ENCODE measurements at places on chromosomes 16 and 17. TPM values are rescaled to one million over a fixed set of nuclear protein-coding genes. Genes with fewer than 3 reads are reported as not detected.
A peak's percentile ranks its signal among the peaks of the same experiment; 100 is the strongest.

DNA sequence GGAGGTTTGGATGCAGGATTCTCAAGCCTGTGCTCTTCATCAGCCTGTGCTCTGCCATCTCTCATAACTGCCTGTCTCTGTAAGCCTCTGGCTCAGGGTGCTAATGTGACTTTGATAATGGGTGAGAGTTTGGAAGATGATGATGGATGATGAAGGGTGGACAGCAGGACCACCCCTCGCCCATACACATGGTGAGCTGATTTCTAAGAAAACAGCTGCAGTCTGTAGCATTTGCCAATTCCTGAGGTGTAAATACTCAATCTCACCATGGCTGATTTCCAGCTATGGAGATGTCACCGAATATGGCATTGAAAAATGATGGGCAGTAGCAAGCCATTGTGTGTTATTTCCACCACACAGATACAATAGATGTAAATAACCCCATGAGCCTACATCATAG, 74.2 kb downstream of the ARSG start:
- no peak for DNase-seq

Gene ARL5C
- not detected for total RNA-seq

GRCh38 chr16:20611350-20611902, 35.3 kb upstream of the ACSM2B start:
- DNase-seq, result no peak

DNA sequence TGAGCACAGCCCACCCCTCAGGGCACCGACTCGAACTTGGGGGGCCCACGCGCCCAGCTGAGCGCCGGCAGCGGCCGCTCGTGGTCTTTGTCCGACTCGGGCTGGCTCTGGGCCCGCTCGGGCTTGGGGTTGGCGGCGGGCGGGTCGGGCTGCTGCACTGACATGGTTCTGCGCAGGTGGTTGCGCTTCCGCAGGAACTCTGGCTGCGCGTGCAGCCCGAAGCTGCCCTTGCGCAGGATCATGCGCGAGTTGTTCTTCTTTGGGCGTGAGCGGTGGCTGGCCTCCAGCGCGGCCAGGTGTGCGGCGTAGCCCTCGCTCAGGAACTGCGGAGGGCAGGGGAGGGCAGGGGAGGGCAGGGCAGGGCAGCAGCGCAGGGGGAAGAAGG, 11.1 kb downstream of the PIMREG start:
- DNase-seq, result no peak

DNA sequence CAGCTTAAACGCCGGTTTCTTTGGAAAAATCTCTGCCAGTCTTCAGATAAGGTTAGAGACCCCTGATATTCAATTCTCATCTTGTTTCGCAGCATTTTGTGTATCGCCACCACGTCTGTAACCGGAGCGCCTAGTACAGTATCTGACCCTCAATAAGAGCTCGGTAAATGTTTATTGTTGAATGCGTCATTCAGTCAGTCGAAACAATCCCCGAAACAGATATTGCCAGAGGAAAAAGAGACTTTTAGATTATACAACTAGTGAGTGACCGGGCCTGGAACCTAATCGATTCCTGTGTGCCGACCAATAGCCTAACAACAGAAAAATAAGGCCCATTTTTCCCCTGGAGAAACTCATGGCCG, 626 bp downstream of the PELP1 start:
- DNase-seq, result no peak

Gene ASGR1
- 0.21 TPM for total RNA-seq

DNA sequence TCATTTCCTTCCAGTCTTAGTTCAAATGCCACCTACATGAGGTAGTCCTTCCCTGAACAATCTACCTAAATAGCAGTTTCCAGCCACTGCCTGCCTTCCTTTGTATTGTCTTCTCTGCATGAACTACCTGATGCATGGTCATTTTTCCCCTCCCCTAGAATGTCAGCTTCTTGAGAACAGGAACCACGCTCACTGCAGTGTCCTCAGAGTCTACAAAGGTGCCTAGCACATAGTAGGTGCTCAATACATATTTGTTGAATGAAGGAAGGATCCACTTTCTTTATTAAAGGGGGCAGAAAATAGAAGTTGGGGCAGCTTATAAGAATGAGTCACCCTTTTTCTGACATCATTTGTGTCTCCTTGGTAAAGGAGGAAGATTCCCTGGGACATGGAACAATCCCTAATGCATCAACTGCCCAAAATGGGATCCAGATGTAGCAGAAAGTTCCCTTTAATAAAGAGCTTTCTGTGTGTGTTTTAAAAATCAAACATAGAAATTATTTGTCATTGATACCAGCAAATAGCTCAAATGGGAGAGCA, 4.4 kb upstream of the CYLD start:
- DNase-seq, result no peak

DNA sequence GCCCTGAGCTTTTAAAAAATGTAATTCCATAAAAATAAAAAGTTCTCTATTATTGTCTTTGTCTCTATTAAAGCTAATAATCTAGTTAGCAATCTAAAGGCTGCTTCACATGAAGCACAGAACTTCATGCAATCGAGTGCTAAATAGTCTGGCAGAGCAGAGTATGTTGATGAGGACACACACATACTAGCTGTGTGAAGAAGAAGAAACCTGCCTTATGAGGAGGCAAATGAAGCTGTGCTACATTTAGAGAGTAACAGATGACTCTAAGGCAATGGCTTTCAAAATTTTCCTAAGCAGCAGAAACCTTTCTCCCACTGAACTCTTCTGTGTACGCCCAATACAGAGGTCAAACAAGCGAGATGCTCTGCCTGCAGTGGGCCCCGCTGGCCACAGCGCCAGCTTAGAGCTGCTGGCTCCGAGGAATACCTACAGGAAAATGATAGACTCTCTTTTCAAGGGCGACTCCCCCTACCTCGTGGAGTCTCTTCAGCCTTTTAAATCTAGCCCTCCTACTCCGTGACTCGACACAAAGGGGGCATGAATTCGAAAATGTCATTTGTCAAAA, 39.2 kb downstream of the GNA13 start:
- no peak for DNase-seq

- DNase-seq, result no peak
These were observed 11.6 kb downstream of the MYO19 start for GRCh38 chr17:36523113-36523512.

DNA sequence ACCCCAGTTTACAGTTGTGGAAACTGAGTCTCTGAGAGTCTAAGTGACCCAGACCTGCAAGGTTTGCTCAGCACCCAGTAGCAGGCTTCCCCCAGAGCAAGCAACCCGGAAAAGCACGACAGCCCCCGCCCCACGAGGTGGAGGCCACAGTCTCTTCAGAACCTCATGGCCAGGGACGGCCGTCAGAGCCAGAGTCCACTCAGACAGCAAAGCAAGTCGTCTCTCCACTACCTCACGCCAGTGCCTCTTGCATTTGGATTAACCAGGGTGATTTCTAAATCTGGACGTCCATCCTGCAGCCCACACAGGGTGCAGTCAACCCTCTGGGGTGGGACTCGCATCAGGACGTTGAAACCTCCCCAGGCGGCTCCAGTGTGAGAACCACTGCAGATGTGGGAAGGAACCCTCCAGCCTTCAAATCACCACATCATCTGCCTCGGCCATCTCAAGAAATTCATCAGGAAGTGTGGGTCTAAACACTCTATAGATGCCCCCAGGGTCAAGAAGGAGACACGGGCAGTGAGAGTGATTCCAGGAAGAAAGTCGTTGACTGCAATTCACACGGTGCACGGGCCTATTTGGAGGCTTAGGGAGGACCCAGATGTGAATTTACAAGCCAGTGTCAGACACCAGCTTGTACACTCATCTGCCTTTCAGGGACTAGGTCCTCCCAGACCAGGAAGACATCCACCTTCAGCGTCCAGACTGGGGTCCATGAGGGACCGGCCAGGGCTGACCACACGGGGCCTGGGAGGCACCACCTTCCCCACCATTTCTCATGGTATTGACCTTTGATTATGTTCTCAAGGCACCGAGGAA, 20.2 kb upstream of the RBFOX3 start:
- no peak for DNase-seq

GRCh38 chr17:44220213-44221083, 973 bp upstream of the UBTF start:
- DNase-seq, result peak; percentile 34

DNA sequence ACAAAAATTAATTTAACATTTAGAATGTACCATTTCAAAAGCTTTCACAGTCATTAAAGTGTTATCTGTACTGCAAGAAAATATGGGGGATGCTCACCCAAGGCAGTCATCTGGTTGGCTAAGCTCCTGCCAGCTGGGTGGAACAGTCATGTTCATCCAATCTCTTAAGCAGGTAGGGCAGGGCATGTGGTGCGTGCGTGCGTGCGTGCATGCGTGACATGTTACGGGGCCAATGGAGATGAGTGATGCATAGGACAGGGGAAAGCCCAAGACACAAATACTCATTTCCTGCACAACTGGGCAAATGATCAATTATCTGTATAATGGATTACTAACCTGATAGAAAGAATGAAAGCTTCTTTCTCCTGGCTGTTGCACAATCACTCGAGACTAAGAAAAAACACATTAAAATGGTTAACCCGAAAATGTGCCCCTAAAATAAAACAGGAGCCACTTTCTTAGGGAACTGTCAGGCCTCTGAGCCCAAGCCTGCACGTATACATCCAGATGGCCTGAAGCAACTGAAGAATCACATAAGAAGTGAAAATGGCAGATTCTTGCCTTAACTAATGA, 104.4 kb downstream of the MYO1D start:
- DNase-seq, result no peak

Gene SPNS2
- total RNA-seq, result 0.51 TPM

GRCh38 chr17:64377769-64378282, 12.8 kb downstream of the PECAM1 start:
- no peak for DNase-seq

Gene AGRP
- not detected for total RNA-seq

Gene ABCC3
- not detected for total RNA-seq

Gene FBXL16
- total RNA-seq, result 7.3 TPM

DNA sequence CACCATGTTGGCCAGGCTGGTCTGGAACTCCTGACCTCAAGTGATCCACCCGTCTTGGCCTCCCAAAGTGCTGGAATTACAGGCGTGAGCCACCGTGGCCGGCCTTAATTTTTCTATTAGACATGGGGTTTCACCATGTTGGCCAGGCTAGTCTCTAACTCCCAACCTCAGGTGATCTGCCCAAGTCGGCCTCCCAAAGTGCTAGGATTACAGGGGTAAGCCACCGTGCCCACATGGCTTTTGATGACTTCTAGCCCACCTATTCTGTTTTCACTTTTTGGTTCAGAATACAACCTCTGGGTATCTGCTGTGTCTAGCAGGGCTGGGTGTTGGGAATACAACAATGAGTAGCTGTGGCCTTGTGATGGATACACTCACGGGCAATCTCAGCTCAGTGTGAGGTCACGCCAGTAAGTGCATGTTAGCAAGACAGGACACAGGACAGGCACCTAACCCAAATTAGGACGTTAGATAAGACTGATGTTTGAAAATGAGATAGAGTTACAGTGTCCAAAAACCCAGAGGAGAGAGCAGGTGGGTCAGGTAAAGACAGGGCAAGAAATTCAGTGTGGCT, 14.1 kb upstream of the YWHAE start:
- DNase-seq, result no peak

- no peak for DNase-seq
These were observed 2.3 kb upstream of the P2RX1 start for GRCh38 chr17:3918372-3919122.

Gene HOXB6
- total RNA-seq, result 5.2 TPM

Gene CCL1
- total RNA-seq, result not detected

- no peak for DNase-seq
These were observed 200.6 kb downstream of the FTO start for GRCh38 chr16:53904533-53904932.

GRCh38 chr16:65121870-65122723, at the start of gene CDH11:
Gene CDH11 (minus strand): TSS chr16:65122063. CDS start chr16:65004869, 117,194 bp downstream.
- no peak for DNase-seq

DNA sequence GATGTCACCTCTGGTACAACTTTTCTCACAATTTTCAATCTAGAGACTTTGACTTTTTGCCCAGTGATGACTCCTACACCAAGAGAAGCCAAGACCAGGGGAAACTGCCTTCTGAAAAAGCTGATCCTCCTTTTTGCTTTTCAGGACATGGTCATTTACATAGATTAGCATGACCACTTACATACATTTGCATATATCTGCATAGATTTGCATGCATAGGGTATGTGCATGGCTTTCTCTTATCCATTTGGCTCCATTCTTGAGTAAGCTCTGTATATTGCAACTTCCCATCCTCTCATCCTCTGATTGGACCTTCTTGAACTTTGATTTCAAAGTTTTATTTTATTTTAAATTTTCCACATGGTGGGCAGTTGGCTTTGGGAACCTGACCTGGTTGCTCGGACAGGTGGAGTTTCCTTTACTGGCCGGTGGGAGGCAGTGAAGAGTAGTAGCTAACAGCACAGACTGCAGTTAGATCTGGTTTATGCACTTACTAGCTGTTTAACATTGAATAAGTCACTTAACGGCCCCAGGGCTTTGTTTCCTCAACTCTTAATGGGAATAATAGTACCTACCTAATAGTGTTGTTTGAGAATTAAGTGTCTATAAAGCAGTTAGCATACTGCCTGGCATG, 92.9 kb downstream of the GPR139 start:
- DNase-seq, result peak; percentile 49

DNA sequence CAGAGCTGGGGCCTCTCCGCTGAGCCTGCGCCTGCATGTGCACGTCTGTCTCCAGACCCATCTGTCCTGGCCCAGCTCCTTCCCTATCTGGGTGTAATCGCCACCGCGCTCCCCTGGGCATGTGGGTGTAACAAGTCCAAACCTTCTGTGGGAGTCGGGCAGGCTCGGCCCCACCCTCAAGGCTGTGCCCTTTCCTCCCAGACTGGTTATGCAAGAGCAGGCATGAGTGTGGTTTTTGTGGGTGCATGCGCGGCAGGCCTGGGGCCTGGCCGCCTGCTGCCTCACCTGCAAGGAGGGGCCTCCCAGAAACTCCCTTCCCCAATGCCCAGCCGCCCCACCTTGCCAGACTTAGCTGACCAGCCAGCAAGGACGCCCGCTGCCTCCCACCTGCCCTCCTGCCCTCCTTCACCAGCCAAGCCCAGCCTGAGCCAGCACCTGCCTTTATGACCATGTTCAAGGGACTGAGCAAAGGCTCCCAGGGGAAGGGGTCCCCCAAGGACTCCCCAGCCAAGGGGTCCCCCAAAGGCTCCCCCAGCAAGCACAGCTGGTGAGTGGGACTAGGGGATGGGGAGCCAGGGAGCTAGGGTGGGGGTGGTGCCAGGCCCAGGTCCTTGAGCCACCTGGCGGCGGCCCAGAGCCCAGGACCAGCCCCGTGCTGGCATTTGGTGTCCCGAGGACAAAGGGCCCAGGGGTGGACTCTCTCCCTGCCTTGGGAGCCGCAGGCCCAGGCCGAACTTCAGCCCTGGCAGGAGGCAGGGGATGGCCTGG, at the start of gene EVPLL:
Gene EVPLL, plus strand, starts transcription at position 342 of the 768 bp plus-strand sequence. CDS start 3,160 bp downstream, outside the sequence.
- peak; percentile 37 for DNase-seq

Gene KRT40
- not detected for total RNA-seq

- DNase-seq, result no peak
These were observed 40.4 kb downstream of the MYO1D start for GRCh38 chr17:32836527-32836926.
